Small intestine (tissue), 16 donors: ENCODE measurements at places on chromosomes 2 and 18.

DNA sequence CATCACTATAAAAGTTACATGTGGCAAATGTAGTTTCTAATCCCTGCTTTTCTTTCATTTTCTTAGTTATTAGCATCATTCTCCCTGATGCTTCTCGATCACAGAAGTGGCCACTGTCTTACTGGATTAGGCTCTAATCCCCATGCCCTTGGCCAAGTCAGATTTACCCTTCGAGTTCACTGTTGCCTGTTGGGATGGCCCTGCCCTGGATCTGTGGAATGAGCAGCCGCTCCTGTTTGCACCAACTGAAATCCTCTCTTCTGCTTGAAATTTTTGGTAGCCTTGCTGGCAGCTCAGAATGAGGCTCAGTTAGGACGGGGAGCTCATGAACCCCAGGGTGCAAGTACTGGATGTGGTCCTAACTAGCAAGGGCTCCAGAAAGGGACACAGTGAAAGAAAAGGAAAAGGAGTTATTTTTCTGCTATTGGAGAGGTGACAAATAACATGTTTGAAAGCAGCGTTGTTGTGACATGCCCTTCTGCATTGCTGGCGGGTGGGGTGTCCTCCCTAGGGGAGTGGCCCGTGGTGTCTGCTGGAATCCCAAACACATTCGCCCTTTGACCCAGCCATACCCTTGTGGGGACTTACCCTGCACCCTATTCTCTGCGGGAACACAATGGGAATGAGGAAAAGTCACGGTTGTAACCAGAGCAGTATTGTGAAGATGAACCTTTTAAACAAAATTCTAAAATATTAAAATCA is 34.5 kb downstream of the RBFA start:
- no peak for DNase-seq

DNA sequence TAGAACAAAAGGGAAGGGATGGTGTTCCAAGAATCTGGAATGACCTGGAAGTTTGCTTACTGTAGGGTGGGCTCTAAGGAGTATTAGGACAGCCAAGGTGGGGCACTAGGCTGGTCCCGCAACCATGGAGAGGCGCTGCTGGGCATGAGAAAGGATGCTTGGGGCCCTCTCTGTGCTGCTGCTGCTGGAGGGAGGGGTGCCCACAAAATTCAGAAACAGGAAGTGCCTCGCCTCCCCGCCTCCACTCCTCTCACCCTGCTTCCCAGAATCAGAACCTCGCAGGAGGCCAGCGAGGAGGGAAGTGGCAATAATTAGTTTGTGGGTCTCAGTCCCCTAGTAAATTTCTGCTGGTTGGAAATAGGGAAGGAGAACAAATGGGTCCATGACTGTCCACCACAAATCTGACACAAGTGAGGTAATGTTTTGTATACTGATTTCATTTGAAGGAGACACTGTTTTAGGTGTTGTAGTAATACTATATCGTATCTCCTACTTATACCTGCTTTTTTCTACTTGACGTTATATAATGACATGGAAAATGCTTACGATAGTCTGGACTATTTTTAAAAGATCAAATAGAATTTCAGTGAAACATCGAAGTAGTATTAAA is 7.9 kb upstream of the PDCL3 start:
- DNase-seq = no peak

DNA sequence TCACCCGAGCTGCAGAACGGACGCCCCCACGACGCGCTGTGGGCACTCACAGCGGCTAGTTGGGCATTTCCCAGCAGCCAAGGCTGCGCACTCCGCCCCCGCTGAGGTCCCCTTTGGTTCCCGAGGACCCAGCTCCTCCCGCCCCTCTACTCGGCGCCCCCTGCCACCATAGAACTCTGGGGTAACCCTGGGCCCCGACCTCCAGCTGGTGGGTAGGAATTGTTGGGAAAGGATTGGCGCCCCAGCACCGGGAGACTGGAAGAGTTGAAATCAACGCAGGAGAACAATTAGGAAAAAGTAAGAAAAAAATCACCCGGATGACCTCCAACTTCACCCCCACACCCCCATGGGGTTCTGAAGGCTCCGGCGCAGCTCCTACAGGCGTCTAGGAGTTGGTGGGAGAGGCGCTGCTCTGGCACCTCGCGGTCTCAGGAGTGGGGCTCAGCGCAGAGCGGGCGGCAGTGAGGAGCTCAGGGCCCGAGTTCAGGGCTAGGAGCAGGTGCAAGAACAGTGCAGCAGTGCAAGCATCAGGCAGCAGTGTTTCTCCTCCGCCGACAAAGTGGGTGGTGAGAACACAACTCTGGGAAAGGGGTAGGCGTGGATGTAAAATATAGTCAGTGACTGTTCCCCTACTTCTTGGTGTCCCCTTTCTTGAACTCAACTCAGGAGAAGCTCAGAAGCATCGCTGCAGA is 14.0 kb downstream of the POU3F3 start:
- DNase-seq = no peak

GRCh38 chr18:23493654-23494053 is 9.7 kb upstream of the RMC1 start:
- DNase-seq = no peak

DNA sequence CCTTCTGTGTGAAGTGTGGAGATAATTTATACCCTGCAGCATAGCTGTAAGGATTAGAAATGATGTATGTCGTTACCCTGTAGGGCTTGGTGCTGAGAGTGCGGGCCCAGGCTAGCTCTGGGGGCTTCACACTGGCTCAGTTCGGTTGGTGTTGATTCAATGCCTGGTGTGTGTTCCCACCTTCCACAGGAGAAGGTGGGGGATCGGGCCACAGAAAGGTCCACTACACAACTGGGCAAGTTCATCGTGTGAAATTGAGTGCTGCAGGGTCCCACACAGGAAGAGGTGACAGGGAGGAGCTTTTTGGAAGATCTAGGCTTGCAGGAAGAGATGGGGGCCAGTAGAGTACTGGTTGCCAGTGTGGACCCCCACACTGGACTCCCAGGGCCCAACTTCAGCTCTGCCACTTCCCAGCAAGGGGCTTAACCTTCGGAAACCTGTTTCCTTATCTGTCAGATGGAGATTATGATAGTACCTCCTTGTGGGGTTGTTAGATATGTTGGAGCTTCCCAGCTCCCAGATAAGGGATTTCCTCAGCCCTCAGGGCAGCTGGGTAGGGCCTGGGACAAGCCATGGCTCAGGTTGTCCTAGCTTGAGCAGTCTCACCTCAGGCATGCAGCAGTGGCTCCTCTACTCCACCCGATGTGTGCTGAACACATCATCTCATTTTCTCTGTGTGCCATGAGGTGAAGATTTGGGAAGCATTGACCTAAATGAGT is 71.5 kb downstream of the TMEM247 start:
- DNase-seq = no peak
